Stimulated activated CD4-positive, alpha-beta T cell treated with anti-CD3 and anti-CD28 coated beads, Interleukin-1b, Interleukin-23, amount 100 ng/mL, for 4 hours (primary cell): ENCODE measurements at places on chromosomes 7 and 10.

GRCh38 chr7:18550574-18550973 lies 55.0 kb downstream of the HDAC9 start:
- no peak for DNase-seq

DNA sequence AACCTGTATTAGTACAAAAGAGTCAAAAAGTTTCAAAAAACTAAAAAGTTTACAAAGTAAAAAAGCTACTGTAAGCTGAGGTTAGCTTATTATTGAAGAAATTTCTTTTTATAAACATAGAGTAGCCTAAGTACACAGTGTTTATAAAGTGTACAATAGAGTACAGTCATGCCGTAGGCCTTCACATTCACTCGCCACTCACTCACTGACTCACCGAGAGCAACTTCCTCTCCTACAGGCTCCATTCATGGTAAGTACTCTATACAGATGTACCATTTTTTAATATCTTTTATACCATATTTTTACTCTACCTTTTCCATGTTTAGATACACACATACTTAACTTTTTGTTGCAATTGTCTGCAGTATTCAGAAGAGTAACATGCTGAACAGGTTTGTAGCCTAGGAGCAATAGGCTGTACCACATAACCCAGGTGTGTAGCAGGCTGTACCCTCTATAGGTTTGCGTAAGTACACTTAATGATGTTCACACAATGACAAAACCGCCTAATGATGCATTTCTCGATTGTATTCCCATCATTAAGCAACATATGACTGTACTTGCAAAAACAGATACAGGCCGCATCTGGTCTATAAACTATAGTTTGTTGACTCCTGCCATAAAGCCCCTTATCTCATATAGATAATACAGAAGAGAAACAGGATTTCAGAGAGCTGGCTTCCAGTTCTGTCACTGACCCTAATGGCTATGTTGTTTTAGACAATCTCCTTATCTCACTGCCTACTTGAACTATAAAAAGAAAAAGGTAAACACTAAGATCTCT lies 438.8 kb downstream of the HTR7 start:
- DNase-seq: no peak

DNA sequence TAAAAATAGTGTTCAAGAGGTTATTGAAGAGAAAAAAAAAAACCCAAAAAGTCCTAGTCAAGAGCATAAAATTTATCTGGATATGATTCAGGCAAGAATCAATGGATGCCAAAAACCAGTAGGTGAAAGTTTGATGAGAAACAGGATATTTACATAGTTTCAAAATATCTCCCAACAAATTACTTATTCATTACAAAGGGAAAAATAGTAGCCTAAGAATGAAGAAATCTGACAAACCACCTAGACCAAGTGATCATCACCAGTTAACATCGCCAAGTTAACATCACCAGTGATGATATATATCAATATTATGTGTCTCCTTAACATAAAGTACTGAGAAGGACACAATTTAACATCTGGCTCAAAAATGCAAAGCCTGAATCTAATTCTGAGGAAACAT lies 85.2 kb downstream of the RNLS start:
- no peak for DNase-seq

GRCh38 chr7:85815526-85815925 lies 628.7 kb upstream of the SEMA3D start:
- DNase-seq: no peak

- no peak for DNase-seq
These were observed 16.0 kb downstream of the TMEM273 start for GRCh38 chr10:49172061-49172776.

DNA sequence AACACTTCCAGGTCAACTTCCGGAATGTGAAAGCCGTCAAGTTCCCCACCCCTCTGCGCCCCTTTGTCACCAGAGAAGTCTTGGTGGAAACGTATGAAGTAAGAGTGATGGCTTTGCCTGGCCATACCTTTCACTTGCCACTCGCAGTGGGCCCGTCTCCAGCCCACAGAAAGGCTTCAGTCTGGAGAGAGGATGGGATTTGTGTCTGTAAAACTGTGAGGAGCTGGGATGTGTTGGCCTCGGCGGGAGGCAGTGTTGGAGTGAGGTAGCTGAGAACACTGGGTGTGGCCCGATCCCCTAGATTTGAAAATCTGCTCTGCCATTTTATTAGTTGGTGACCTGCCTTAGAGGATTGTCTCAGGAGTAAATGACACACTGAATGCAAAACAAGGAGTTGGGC lies 6.4 kb downstream of the ADCK2 start:
- DNase-seq: no peak

DNA sequence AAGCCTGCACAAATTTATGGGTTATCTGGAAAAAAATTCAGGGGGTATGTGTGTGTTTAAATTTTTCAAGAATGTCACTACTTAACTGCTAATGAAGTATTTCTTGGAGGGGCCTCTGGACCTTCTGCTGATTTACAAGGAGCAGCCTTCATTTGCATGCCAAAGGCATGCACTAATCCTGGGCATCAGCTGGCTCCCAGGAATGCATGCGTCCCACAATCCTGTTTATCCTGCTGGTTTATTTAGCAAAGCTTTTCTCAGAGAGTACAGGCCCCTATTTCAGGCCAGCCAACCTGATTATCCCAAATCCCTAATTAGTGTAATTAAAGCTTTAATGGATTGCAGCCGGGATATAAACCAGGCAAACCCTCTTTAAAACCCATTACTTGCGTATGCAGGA lies 170.4 kb downstream of the TAX1BP1 start:
- no peak for DNase-seq

DNA sequence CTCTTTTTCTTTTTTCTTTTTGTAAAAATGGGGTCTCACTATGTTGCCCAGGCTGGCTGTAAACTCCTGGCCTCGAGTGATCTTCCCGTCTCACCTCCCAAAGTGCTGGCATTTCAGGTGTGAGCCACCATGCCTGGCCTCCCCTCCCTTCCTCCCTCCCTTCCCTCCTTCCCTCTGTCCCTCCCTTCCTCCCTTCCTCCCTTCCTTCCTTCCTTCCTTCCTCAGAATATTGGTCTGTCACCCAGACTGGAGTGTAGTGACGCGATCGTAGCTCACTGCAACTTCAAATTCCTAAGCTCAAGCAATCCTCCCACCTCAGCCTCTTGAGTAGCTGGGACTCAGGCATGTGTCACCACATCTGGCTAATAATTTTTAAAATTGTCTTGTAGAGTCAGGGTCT lies 8.4 kb downstream of the AGAP3 start:
- no peak for DNase-seq

- DNase-seq: no peak
These were observed 630.7 kb upstream of the GRM3 start for GRCh38 chr7:86012971-86013370.
